ENCODE measurements at places on chromosomes 12 and 14. TPM values are rescaled to one million over a fixed set of nuclear protein-coding genes. Genes with fewer than 3 reads are reported as not detected.

- no peaks in the 10 kb centered on the region for H3K4me1 ChIP-seq
- no peak for DNase-seq
- H3K27ac ChIP-seq = no peak overlapping the region
- H3K36me3 ChIP-seq = no peaks in the 10 kb centered on the region
- H3K4me3 ChIP-seq = no peak overlapping the region
Observed at GRCh38 chr14:84250893-84251292, 1279.1 kb upstream of the FLRT2 start.

SLC39A5 gene
- total RNA-seq = 0.96 TPM

DNA sequence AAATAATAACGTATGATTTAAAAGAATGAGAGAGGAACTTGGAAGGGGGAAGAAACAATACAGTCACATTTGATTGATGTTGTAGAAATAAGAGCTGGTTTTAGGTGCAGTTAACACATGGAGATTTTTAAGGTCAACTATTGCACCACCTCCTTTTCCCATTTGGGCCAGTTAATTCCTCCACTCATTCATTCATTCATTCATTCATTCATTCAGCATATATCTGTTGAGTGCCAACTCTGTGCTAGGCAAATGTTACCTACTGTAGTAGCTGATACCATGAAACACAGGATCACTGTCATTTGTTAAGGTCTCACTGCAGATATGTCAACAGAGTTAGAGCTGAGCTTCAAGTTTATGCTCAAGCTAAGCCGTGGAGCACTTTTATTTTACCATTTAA is 115.7 kb upstream of the ARID2 start:
- H3K4me3 ChIP-seq = no peak overlapping the region
- H3K36me3 ChIP-seq = no peaks in the 10 kb centered on the region
- no peak for DNase-seq

DNA sequence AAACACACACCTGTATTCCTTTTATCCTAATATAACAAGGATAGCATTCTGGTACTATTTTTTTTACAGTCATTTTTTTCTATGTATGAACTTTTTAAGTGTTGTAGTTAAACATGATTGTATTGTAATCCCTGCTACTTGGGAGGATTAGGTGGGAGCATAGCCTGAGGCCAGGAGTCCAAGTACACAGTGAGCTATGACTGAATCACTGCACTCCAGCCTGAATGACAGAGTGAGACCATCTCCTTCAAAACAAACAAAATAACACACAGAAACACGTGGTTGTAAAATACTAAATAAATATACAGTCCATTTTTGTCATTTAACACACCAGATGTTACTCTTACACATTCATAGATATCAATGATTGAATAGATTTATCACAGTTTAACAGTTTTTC is 56.9 kb downstream of the MAP4K5 start:
- DNase-seq = no peak
- H3K36me3 ChIP-seq = peaks cover 74% of the 10 kb centered on the region
- H3K4me3 ChIP-seq = no peak overlapping the region

Measured in activated CD8-positive, alpha-beta memory T cell treated with anti-CD3 and anti-CD28 coated beads, Interleukin-2, amount 10 ng/mL, durations not matched to agents 7 days and 5 days (primary cell).